Activated CD8-positive, alpha-beta T cell treated with anti-CD3 and anti-CD28 coated beads, Interleukin-2, amount 10 ng/mL, durations not matched to agents 7 days and 5 days (primary cell): ENCODE measurements at places on chromosomes 3 and 15. TPM values are rescaled to one million over a fixed set of nuclear protein-coding genes. Genes with fewer than 3 reads are reported as not detected.
A peak's percentile ranks its signal among the peaks of the same experiment; 100 is the strongest.

DNA sequence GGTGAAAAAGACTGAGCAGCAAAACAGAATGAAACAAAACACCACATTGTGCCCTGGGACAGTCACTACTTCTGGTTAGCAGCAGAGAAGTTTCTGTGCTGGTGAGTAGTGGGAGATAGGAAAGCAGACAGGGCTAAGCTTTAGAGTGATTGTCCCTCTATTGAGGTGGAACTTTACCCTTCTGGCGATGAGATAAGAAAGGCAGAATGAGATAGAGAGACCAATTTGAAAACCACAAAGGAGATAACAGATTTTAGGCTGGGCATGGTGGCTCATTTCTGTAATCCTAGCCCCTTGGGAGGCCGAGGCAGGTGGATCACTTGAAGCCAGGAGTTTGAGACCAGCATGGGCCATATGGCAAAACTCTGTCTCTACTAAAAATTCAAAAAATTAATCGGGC lies 208.5 kb downstream of the TBL1XR1 start:
- no peak for DNase-seq

TRPM1 gene
- total RNA-seq, result not detected

DNA sequence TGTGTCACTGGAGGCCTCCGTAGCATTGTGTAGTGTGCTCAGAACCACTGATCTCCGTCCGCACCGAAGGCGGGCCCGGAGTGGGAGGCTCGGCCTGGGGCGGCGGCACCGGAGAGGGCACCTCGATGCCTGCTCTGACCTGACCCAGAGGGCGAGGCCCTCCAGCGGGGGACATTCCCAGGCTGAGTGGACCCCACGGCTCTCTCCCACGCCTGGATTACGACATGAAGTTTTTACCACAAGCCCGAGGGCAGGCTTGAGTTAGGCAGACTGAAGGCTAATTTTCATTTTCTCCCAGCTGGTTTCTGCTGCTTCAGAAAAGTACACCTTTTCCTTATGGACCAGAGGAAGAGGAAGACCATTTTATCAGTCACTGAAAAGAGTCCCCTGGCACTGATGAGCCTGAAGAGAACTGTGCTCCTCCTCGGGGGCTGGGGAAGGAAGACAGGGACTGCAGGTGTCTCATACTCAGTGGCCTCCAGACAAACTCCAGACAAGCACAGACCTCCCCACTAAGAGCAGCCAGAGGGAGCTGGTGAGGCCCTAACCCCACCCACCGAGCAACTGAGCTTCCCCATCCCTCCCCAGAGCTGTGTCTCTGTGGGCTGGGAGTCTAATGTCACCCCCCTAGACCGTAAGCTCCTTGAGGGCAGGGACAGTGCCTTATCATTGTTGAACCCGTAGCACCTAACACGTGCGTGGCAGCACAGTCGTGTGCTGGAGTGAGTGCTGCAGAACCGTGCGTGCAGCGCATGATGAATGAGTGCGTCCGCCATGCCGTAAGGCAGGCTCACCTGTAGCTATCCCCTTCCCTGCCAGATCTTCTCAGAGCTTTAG lies 74.5 kb upstream of the BLM start:
- DNase-seq, result peak; percentile 19

MINAR1 gene
- 0.71 TPM for total RNA-seq
